NCI-H2029 treated with DMSO at 0.1 percent for 48 hours (cell line): ENCODE measurements at places on chromosomes 1 and 21.

DNA sequence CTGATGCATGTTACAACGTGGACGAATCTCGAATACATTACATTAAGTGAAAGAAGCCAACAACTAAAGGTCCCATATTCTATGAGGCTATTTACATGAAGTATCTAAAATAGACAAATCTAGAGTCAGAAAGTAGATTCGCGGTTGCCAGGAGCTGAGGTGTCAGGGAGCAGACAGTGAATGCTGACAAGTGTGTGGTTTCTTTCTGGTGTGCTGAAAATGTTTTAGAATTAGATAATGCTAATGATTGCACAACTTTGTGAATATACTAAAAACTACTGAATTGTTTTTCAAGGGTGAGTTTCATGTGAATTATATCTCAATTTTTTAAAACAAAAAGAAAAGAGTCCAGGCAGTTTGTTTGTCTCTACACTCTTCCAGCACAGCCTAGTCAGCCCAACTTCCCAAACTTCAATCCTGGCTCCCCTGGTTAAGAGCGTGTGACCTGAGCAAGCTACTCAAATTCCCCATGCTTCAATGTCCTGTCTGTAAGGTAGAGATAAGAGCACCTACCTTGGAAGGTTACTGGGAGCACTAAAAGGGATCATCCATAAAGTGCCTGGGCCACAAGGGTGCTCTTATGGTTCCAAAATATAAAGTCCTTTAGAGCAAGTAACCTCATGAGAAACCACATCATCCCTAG, 20.9 kb downstream of the HLCS start:
- no peak for DNase-seq

GRCh38 chr1:159974350-159974965, 20.4 kb upstream of the SLAMF9 start:
- no peak for DNase-seq

DNA sequence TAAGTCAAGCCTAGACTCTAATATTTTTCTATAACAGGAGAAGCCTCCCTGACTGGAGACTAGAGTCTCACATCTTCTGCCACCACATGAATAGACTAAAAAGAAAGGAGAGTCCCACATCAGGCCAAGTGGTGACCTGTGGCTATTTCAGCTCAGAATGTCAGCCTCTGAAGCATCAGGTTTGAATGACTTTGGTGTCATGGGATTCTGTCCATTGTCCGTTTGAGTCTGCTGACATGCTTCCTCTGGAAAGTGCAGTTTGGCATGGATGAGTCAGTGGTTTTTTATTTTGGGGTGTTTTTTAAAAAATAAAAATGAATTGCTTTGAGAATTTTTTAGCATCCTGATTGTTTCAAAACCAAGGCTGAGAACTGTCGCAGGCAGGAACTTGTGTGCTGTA, 19.5 kb downstream of the DYRK3 start:
- DNase-seq: no peak

- DNase-seq: no peak
These were observed 11.0 kb downstream of the NUDC start for GRCh38 chr1:26932531-26932930.

- DNase-seq: peak; percentile 21
These were observed 9.6 kb upstream of the EPS8L3 start for GRCh38 chr1:109773203-109773899.

- DNase-seq: no peak
These were observed 20.0 kb upstream of the C8B start for GRCh38 chr1:56985857-56986256.

DNA sequence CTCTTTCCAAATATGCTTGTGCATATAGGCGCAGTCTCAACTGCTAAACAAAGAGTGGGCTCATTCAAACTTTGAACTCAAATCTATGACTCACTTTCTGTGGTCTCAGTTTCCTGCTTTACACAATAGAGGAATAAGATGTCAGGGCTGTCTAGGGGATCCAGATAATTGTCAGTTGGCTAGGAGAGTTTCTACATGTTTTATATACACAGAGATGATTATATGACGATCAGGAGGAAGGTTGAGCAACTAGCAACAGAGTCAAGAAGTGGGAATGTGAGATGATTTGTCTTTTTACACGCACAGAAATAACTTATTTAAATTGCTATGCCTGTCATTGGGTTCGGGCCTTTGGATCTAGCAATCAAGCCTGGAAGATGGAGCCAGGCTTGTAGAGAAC, 299.4 kb upstream of the LYPLAL1 start:
- no peak for DNase-seq

- DNase-seq: peak; percentile 83
These were observed 472.6 kb upstream of the DEPDC1 start for GRCh38 chr1:68969441-68969840.

DNA sequence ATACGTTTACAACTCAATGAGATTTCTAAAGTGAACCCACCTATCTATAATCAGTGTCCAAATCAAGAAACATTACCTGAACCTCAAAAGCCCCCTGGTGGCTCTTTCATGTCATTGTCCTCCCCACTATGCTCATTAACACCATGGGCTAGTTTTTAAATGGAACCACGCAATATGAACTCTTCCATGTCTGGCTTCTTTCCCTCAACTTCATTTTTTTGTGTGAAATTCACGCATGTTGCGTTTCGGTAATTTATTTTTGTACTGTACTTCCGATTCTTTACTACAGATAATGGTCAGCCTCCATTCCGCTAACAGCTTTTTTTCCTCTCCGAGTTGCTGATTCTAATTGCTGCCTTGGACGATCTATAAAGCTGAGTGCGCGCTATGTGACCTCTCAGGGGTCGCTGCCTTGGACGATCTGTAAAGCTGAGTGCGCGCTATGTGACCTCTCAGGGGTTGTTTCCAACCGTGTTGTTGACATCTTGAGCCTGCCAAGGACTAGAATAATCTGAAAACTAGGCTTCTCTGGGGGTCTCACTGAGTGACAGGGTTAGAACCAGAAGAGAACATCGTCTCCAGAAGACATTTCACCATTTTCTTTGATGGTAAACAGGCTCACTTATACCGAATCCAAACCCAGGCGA, 1.1 kb upstream of the CACYBP start:
- DNase-seq: peak; percentile 41

DNA sequence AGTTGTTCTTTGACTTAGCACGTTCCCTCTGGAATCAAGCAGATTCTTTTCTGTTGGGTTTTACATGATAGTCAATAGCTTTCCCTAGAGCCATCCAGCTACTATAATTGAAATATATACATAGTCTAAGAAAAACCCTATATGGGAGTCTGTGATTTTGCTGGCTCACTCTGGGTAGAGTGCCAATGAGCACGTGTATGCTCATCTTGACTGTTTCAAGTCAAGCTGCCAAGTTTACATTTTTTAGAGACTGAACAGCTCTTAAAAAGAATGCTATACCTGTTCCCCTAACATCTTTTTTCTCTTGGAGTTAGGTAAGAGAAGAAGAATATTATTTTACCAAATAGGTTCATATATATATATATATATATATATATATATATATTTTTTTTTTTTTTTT, 182.8 kb upstream of the NRIP1 start:
- DNase-seq: no peak

- no peak for DNase-seq
These were observed 24.2 kb upstream of the CTTNBP2NL start for GRCh38 chr1:112371775-112372174.

DNA sequence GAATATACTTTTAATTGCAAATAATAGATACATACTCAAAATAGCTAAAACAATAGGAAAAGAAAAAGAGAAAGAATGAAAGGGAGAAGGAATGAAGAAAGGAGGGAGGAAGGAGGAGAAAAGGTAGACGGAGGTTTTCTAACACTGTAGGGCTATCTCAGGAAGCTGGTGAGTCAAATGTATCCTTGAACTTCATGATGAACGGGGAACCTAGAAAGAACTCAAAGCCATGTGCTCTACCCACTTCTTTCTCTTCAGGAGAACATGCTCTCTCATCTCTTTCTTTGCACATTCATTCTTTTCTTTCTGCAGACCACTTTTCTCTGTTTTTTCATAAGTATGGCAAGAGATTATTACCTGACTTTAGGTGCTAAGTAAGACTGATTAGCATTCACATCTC, 37.3 kb upstream of the ZNF644 start:
- no peak for DNase-seq

DNA sequence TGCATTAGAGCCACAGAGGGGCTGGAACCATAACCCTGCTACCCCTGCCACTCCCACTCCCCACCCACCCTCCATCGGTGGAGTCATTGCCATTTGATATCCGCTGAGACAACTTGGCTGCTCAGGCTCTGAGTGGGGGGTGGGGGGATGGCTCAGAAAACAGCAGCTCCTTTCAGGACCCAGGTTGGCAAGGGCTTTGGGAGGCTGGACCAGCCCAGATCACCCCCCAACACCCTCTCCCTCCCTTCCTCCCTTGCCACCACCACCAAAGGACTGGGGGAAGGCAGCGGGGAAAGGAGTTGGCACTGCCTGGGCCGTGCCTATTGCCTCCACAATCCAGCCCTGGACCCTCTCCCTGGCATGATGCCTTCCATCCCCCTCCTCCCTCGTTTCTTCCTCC, 1.7 kb downstream of the KCNJ10 start:
- no peak for DNase-seq

- DNase-seq: no peak
These were observed 178.2 kb upstream of the SGIP1 start for GRCh38 chr1:66355756-66356155.

- no peak for DNase-seq
These were observed 91.9 kb downstream of the TGFB2 start for GRCh38 chr1:218436997-218437396.
